ENCODE measurements at places on chromosomes 4 and X.

DNA sequence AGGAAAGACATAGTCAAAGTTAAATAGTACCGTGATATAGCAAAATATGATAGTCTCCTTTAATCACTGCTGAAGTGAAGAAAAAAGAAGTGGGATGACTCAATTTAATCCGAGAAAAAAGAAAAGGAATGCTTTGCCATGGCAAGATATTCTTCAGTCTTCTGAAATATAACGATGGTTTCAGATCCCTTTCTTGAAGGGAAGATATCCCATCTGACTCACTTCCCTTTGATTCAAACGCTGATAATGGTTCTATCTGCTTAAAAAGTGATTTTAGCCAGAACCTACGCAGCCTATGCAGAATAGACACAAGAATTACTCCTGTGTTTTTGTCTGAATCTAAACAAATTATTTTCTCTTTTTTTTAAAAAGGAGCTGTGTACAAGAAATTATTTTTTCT, 68.1 kb upstream of the FTHL17 start:
- DNase-seq = no peak

GRCh38 chr4:134754301-134755019, 552.9 kb upstream of the PABPC4L start:
- no peak for DNase-seq

DNA sequence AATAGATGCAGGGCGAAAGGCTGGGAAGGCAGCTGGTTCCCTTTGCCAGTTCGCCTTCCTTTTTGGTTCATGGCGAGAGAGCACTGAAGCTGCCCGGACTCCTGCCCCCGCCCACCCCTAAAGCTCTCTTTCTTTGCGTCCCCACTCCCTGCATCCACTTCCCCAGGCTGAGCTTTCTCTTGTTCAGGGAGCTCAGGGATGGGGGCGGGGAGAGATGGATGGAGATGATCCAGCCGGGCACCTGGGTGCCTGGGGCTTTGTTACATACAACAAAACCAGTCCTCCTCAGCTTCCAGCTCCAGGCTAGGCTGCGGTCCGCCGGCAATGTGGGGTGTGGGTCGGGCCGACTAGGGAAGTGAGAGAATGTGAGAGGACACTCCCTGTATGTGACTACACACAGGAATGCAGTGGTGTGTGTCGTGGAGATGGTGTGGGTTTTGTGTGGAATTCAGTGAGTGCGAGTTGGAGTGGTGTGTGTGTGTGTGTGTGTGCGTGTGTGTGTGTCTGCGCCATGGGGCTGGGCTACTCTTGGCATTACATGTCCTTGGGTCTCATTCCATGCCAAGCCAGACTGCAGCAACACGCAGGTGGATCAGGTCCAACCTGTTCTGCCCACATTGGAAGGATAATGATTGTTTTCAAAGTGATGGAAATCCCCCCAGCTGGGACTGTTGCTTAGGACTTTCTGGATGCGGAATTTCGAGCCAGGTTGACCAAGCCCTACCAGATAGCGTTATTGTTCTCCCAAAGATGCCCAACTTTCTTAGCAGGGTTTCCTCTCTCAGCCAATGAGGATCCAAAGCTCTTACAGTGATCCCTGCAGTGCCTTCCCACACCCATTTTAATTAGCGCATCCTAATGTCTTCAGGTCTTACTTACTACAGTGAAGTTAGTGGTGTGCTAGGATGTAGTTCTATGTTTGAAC, 149.4 kb upstream of the CHRDL1 start:
- DNase-seq = no peak

DNA sequence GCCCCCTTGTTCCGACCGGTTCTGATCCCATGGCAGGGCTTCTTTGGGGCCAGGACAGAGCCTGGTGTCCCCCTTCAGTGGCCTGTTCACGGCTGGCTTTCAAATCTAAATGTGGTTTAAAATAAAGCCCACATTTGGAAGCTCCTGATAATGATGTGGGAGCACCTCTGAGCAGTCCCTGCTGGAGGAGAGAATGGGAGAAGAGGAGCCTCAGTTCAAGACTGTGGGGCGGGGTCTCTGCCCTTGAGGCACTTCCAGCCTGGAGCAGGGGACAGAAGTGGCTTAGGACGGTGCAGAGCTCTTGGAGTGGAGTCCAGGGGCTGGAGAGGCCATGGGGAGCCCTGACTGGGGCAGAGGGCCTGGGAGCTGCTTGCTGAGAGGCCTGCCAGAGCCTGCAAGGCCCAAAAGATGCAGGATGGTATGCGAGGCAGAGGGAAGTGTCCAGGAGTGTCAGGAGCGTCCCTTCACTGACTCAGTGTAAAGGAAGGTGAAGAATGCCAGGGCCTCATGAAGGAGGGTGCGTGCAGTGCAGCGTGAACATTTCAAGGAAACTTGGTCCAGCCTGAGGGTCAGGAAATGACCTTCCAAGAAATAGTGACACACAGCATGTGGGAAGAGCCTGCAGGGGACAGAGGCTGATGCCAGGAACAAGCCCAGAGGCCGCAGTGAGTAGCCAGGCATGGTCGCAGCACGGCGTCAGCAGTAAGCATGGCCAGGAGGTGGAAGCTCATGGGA, 21.1 kb upstream of the TADA2B start:
- no peak for DNase-seq

DNA sequence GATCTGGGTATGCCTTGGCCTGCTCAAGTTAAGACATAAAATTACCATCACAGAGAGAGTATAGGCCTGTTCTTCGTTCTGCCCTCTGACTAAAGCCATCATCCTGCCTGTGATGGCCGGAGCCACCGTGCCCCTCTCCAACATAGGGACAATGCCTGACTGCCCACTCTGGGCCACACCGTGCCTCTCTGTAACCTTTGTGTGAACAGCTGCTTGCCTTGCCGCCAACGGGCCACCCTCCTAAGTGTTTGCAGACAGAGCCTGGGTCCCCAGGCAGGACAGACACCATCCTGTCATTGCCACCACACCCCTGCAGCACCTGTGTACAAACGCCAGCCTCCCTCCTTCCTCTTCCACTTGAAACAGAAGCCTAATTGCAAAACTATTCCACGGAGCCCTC, 298.7 kb upstream of the TENM3 start:
- DNase-seq = no peak

DNA sequence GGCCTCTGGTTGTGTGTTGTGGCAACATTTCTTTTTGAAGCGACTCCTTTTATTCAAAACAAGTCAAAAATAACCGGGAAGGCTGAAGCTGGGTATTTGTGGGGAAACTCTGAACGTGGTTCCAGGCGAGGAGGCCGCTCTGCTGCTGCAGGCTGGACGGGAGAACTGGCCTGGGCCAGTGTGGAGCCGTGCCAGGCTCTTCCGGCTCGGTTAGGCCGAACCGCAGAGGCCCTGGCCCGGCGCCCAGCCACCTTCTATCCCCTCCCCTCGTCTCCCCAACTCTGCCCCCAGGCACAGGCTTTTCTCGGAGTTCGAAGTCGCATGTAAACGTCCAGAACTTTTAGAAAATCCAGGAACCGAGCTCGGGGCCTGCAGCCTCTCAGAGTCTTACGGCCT, 2.4 kb upstream of the BCOR start:
- DNase-seq = no peak

- DNase-seq = no peak
Measured at GRCh38 chrX:21661316-21661715, 3.2 kb upstream of the KLHL34 start.

Measured in GM13977 (cell line).